Upper lobe of right lung (tissue), 1 donor: ENCODE measurements at places on chromosomes 1 and 21. TPM values are rescaled to one million over a fixed set of nuclear protein-coding genes. Genes with fewer than 3 reads are reported as not detected.

Gene PERM1
- 0.35 TPM for total RNA-seq

Gene ADCY10
- total RNA-seq: 0.29 TPM

DNA sequence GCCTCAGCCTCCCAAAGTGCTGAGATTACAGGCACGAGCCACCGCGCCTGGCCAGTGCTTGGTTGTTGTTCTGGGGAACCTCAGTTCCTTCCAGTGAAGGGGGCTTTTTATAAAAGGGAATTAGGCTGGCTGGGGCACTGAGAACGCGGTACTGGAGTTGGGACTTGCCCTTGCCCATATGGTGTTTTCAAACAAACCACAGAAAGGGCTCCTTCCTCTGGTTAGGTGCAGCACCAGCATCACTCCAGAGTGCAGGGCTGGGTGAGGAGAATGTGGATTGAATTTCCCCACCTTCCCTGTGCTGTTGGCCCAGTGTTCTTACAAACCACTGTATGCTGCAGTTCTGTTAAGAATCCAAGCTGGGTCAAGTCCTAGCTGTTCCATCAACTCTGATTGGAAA, 5.3 kb downstream of the MAN1C1 start:
- DNase-seq: no peak

DNA sequence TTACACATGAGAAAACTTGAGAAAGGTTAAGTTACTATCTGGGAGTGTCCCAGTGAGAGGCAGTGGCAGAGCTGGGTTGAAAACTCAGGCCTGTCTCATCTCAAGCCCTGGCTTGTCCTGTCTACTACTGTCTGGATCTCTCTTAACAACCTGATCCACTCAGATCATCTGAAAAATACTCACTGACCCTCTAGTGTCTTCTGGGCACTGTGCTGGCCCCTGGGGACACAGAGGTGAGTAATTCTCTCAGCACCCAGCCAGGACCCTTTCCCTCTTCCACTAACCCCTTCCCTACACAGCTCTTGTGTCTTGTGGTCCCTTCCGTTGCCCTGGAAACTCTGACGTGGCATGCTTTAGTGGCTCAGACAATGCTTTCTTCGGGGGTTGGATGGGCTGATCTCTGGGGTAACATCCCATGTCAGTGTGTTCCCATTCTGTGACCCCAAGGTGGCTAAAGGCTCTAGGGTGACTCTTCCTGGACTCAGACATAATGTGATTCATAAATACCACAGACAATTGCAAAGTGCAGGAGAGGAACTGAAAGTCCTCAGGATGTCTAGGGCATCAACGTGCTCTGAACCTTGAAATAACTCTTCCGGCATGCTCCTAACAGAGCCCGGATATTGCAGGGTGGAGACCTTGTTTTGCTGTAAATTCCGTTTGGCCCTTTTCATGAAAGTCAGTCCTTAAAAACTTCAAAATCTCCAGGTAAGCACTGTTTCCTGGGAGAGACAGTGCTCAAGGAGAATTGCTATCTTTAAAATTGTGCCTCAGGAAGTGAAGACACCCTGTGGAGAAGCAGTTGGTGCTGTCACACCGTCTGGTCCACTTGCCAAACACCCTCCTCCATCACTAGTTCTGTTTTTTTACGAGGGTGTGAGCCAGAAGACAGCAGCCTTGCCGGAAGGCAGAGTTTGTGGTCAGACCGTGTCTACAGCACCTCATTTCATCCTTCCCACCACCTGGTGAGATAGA, 4.0 kb downstream of the SHISAL2A start:
- DNase-seq: no peak

GRCh38 chr1:66223681-66224080, 310.3 kb upstream of the SGIP1 start:
- DNase-seq: no peak

GRCh38 chr1:93811326-93812065, 67.5 kb downstream of the DNTTIP2 start:
- DNase-seq: no peak
